ENCODE measurements at places on chromosomes 16 and 17.

DNA sequence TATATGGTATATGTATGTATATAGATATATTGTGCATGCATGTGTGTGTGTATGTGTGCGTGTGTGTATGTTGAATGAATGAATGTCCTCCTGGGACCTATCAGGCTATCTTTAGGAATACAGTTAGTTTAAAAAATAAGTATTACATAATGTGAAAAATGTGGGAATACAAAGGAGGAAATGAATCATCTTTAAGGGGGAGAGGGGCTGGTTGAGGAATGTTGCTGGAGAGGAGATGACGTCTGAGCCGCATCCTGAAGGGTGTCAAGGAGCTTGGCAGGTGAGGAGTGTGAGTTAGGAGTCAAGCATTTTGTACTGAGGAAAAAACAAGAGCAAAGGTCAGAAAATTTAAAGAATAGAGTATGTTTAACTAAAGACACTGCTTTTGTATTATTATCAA is 62.4 kb upstream of the NLK start:
- no peak for DNase-seq

DNA sequence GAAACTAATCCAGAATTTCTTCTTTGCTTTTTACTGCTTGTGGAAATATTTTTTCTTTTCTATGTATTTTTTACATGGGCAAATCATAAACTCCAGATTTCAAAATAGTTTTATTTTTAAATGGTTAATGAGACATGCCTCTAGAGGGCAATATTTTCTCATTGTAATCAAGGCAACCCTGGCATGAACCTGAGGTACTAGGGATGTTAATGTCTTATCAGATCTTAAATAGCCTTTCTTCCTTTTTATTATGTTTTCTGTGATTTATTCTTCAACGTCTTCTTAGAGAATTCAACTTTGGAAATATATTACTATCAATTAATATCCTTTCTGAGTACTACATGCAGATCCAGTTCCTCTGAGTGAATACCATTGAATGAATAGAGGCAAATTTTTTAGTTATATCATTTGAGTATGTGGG is 324.7 kb downstream of the BCAS3 start:
- DNase-seq, result no peak

DNA sequence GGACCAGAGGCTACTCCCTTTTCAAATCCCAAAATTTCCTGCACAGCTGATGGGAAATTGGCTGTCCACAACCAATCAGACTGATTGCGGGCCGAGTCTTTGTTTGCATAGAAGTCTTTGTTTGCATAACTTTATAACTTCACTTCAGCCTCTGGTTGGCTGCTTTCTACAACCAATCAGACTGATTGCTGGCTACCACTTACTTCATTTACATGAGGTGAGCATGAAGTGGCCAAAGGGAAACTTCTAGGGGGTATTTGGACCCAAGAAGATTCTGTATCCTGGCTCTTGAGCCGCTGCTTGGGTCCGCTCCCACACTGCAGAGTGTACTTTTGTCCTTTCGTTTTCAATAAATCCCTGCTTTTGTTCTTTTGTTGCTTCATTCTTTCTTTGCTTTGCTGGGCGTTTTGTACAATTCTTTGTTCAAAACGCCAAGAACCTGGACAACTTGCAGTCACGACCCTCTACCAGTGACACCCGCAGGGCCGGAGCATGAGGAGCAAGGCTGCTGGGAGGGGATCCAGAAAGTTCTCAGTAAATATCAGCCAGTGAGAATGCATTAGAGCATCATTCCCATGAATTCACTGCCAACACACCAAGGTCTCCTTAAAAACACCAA is 67.5 kb downstream of the IQCK start:
- DNase-seq, result peak; percentile 60

- peak; percentile 39 for DNase-seq
These were observed at the start of gene B3GNT9 for GRCh38 chr16:67150833-67151396. Gene B3GNT9 (minus strand): TSS chr16:67150998. CDS start chr16:67150485, 513 bp downstream.

- peak; percentile 89 for DNase-seq
These were observed at the start of gene KCNJ2 for GRCh38 chr17:70168977-70169708. Gene KCNJ2 (plus strand): TSS chr17:70169532. CDS start chr17:70175040, 5,508 bp downstream.

- DNase-seq, result no peak
These were observed 135.9 kb downstream of the KATNIP start for GRCh38 chr16:27685807-27686206.

DNA sequence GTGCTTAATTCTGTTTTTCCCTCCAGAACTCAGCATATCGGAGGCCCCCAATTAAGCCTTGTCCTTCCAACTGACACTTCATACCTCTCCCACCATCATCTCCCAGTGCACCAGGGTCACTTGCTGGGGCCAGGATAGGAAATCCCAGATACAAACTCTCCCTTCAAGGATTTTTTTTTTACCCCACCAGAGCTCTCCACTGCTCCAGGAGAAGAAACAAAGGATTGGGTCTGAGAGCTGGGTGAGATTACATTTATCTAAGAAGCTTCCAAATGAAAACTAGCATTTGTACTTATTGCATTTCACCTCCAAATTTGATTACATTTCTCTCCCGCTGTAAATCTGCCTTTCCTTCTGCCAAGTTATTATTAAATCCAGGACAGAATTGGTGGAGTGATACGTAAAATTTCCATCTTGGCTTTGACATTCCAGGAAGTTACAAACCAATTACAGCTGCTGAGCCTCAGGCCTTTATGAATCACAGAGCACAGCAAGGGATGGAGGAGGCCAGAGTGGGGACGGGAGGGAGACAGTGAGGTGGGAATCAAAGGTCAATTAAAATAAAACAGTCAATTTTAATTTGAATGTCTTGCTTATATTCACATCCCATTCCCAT is 123.5 kb downstream of the USP31 start:
- no peak for DNase-seq

- no peak for DNase-seq
These were observed 2.4 kb upstream of the RHBDF1 start for GRCh38 chr16:74747-75334.

DNA sequence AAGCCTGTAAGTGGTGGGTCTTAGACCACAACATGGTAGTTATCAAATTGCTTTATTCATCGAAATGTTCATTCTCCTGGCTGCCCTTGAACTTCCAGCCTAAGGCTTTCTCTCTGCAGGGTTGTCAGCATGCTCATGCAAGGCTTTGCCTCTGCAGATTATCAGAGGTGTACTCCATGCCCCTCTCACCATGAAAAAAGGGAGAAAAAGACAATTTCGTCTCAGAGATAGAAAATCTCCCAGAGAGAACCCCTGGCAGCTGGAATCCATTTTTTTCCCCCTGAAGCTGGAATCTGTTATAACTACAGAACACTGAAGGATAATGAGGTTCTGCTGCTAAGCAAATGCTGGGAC is 33.9 kb upstream of the METTL9 start:
- no peak for DNase-seq

GRCh38 chr17:8333281-8333680 is 6.4 kb upstream of the ODF4 start:
- no peak for DNase-seq

GRCh38 chr17:45834471-45835396 is 9.9 kb upstream of the SPPL2C start:
- no peak for DNase-seq

DNA sequence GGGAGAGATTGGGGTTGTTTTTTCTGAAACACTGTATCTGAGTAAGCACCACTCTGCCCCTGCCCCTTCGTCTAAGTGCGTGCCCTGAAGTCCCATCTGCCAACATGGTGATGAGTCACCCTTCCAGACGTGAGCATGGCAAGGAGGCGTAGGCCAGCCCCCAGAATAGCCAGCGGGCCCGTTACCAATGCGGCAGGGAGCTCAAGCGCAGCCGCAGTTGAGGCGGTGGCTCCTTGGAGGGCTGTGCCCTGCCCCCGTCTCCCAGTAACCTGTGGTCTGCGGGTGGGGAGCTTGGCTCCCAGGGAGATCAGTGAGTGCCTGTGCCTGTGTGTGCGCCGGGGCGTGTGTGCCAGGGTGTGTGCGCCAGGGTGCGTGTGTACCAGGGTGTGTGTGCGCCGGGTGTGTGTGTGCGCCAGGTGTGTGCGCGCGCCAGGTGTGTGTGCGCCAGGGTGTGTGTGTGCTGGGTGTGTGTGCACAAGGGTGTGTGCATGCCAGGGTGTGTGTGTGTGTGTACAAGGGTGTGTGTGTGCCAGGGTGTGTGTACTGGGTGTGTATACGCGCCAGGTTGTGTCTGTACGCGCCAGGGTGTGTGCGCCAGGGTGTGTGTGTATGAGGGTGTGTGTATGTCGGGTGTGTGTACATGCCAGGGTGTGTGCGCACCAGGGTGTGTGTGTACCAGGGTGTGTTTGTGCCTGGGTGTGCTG is 98.6 kb upstream of the CHMP6 start:
- no peak for DNase-seq

DNA sequence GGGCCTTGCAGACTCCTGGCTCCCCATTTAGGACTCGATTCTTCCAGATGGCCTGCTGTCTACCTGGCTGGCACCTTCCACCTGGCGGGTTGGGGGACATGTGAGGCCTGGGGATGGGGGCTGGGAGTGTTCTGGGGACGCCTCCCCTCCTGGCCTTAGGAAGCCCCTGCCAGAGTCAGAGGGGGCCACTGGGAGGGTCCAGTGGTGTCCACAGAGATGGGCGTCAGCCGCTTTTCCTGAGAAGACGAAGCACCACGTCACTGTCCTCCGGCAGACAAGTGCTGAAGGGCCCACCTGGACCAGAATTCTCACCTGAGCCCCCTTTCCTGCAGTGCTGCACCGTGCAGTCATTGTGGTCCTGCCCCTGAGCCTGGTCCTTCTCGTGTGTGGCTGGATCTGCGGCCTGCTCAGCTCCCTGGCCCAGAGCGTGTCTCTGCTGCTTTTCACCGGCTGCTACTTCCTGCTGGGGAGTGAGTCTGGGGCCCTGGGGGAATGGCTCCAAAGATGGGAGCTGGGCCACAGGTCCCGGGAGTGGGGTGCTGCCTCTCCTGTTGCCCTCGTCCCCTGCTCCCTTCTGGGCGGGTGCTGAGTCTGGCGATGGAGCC is 2.9 kb downstream of the TMEM235 start:
- DNase-seq, result no peak

DNA sequence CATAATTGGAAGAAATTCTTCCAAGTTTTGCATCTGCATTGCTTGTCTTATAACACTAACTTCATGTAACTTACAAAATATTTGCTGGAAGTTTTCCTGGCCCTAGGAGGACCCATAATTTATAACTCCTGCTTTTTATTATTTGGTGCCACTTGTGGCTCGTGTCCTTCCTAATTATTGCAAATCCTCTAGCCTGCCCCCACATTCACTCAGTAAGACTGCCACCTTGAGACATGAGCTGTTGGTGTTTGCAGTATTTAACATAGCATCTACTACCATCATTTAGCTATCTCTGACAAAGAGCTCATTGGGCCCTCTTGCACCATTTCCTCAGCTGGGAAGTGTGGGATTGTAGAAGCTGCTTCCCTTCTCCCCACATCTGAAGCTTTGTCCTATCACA is 49.5 kb downstream of the FTO start:
- no peak for DNase-seq

- DNase-seq, result no peak
These were observed 27.7 kb downstream of the CLUH start for GRCh38 chr17:2683912-2684311.
